ENCODE measurements at places on chromosomes 3 and 15. TPM values are rescaled to one million over a fixed set of nuclear protein-coding genes. Genes with fewer than 3 reads are reported as not detected.

Gene CCRL2
- 0.33 TPM for total RNA-seq

Gene MESD
- 72.1 TPM for total RNA-seq

Gene PRICKLE2
- 45.5 TPM for total RNA-seq

Gene MED12L
- 1.6 TPM for total RNA-seq

Gene SCAANT1
- not detected for total RNA-seq

Gene IL16
- total RNA-seq = 4.9 TPM

Gene EIF1B
- total RNA-seq = 20.9 TPM

Gene SYNPR
- total RNA-seq = 0.63 TPM

Gene CYP8B1
- not detected for total RNA-seq

Gene EPHA6
- total RNA-seq = 5.8 TPM

Gene COPS2
- 80.0 TPM for total RNA-seq

Gene GOLGA6B
- total RNA-seq = 0.27 TPM

Gene HTR3D
- not detected for total RNA-seq
